ENCODE measurements at places on chromosomes 3 and 15.

DNA sequence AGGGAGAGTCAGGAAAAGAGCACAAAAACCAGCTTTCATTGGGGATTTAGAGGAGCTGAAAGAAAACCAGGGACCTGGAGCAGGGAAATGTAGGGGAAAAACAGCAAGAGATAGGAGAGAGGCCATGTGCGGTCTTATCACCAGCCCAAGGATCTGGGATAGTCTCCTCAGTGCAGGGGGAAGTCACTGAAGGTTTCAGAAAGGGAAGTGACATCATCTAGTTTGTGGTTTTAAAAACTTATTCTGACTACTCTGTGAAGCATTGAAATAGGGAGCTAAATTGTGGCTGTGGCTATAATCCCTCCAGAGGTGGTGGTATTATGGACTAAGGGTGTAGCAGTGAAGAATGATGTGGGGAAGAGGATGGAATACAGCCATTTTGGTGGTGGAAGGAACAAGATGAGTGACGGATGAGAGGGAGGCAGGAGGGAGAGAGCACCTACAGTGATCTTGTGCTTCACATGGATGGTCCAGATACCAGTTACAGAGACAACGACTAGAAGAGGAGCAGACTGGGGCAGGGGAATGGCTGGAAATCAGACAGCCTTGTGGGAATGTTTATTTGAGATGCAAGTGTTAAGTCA is 72.7 kb downstream of the HMG20A start:
- no peak for DNase-seq

- DNase-seq, result no peak
Observed at GRCh38 chr3:117885011-117885441, 1149.6 kb downstream of the IGSF11 start.

- DNase-seq, result no peak
Observed at GRCh38 chr3:31442755-31443154, 90.0 kb upstream of the STT3B start.

GRCh38 chr15:100075229-100075628 is 266.5 kb downstream of the ADAMTS17 start:
- DNase-seq, result no peak

DNA sequence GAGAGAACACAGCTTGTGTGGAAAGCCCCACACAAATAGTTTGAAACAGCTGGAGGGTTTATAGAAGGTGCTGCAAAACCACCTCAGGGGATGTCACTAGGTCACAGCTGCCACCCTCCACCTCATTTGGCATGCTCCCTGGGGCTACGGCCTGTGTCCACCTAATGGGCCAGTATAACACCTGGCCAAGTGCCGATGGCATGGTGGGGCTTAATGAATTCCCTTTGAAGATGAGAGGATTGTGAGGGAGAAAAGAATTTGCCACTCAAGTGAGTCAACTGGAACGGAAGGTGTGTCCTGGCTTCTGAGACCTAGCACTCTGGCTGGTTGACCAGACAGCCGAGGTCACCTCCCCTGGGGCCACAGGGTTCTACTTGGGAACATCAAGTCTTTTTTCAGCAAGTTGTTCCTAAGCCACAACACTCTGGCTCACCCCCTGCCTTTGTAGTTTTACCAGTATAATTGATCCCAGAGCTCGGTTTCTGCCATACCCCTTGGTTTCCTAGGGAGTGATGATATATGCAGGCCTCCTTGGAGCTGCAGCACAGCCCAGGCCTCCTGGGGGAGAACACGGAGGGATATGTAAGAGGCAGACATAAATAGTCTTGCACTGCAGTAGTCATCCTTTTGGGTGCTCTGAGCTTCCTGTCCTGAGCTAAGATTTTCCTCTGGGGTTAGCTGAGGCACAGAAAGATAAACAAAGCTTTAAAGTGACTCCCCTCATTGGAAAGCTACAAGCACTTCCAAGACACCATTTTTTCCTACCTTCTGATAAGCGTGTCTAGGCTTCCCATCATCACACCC is 178.2 kb upstream of the LPP start:
- peak; percentile 97 for DNase-seq

- DNase-seq, result no peak
Observed at GRCh38 chr3:193788189-193788991, 195.4 kb downstream of the OPA1 start.

GRCh38 chr15:26628879-26629529 is 143.9 kb downstream of the GABRB3 start:
- DNase-seq, result peak; percentile 13

DNA sequence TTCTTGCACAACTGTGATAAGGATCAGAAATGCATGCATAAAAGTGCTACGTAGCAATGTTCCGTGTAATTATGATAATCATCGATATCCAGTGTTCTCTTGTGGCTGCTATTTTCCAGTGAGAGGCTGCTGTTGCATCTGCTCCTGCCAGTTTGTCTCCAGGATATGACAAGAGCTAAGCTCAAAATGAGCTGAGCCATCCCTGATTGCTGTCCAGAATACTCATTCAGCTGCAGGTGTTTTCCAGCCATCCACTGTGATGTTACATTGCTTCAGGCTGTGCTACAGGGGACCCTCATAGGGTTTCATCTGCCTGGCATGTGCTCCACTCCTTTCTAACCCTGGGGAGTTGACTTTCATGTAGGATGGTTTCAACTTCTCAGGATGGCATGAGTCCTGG is 976.0 kb downstream of the ROBO1 start:
- peak; percentile 6 for DNase-seq

DNA sequence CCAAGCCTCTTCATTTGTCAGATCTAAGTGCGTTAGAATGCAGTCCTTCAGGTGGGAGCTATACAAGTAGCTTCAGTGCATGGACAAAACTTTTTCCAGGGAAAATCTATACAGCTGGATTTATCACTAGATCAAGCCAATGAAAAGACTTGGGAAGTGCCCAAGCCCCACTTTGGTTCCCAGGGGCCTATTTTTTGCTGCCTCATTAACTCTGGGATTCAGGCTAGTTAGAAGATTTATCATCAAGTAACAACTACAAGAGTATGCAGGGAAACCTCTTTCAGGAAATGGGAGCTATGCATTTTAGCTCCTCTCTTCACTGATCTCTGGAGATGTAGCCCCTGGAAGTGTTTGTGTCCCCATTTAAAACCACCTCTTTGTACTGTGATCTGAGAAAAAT is 908.8 kb downstream of the SQOR start:
- no peak for DNase-seq

Data from trophoblast cell (in vitro differentiated cells and primary cell).